IPS-NIHi11 (cell line): ENCODE measurements at places on chromosomes 2 and 18.
A peak's percentile ranks its signal among the peaks of the same experiment; 100 is the strongest.

- no peak for DNase-seq
Observed at GRCh38 chr2:105373344-105373781, 25.5 kb downstream of the FHL2 start.

DNA sequence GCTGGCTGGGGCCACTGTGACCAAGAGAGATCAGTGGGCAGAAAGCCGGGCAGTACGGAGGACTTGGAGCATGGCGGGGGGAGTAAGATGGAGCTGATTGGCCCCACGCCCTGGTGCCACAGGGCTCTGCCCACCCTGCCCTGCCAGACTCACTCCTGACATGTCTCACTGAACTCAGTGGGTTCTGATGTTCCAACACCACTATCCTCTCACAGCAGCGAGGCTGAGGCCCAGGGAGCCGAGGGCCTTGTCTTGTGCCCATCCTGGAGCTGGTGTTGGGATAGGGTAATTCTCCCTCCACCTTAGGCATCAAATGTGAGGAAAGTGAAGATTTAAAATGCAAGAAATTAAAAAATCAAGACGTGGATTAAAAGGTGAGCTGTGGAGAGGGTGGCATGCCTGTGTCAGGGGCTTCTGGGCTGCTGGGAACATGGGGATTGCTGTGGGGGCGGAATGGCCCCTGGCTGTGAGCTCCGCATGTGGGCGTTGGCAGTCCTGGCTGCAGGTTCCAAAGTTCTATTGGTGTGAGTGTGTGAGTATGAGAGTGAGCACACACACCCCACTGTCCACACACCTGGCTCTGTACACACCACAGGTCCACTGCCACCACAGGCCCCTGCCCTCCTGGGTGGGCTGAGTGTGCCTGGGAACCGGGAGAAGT lies 283.5 kb upstream of the HS6ST1 start:
- no peak for DNase-seq

DNA sequence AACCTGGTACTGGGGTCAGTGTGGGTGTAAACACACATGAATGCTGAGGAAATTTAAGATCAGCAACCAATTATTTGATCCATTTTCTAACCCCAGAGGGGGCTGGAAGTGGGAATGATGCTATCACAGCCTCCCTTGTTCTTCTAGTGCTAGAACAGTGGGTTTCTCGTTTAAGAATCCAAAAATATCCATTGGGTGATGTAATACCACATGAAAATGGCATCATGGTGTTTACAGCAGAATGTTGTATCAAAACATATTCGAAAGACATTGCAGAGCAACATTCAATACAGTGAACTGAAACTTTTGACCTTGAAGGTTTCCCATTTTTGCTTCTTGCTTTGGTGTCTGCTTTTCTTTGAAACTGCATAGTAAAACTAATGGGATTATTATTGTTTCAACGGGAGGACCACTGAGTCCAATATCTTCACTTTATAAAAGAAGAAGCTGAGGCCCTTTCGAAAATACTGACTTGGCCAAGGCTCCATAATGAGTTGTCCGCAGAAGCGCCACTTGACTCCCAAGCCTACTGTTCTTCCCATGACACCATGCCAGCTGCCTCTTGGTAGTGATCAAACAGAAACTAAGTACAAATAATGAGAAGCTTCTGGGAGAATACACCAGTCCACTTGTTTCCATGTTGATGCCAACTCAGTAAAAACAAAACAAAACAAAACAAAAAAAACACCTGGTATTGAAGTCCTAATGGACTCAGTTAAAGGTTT lies 106.1 kb downstream of the COLEC12 start:
- DNase-seq = no peak

DNA sequence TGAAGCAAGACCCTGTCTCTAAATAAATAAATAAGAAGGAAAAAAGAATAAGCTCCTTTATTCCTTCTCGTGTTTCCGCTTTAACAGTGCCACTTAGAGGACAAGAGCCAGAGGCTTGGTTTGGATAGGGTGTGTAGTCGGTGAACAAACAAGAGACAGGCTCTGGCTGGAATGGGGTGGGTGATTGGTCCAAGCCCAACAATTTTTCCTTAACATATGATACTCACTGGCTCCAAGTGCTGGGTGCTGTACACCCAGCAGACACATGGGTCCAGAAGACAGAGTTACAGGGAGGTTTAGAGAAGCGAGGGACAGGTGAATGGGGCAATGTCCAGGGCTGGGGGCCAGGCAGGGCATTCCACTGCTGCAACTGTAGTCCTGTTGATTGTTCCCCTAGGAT lies 77.8 kb downstream of the NCAPH start:
- no peak for DNase-seq

DNA sequence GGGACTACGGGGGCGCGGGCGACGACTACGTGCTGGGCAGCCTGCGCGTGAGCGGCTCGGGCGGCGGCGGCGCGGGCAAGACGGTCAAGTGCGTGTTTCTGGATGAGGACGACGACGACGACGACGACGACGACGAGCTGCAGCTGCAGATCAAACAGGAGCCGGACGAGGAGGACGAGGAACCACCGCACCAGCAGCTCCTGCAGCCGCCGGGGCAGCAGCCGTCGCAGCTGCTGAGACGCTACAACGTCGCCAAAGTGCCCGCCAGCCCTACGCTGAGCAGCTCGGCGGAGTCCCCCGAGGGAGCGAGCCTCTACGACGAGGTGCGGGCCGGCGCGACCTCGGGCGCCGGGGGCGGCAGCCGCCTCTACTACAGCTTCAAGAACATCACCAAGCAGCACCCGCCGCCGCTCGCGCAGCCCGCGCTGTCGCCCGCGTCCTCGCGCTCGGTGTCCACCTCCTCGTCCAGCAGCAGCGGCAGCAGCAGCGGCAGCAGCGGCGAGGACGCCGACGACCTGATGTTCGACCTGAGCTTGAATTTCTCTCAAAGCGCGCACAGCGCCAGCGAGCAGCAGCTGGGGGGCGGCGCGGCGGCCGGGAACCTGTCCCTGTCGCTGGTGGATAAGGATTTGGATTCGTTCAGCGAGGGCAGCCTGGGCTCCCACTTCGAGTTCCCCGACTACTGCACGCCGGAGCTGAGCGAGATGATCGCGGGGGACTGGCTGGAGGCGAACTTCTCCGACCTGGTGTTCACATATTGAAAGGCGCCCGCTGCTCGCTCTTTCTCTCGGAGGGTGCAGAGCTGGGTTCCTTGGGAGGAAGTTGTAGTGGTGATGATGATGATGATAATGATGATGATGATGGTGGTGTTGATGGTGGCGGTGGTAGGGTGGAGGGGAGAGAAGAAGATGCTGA lies 1.4 kb downstream of the SOX11 start:
- no peak for DNase-seq

DNA sequence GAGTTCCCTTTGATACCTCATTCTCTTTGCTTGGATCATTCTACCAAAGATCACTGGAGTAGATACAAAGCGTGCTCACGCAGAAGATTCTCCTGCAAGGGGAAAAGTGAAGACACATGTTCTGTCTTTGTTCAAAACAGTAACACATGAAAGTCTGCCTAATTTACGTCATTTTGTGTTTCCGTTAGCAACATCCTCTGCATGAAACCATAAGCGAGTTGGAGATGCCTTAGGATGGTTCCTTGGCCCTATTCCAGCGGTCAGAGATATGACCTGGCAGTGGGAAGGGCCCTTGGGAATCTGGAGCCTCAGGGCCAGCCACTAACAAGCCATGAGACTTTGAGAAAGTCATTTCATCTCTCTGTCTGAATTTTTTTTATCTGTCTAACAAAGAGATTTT lies 180.9 kb upstream of the TWIST2 start:
- no peak for DNase-seq

DNA sequence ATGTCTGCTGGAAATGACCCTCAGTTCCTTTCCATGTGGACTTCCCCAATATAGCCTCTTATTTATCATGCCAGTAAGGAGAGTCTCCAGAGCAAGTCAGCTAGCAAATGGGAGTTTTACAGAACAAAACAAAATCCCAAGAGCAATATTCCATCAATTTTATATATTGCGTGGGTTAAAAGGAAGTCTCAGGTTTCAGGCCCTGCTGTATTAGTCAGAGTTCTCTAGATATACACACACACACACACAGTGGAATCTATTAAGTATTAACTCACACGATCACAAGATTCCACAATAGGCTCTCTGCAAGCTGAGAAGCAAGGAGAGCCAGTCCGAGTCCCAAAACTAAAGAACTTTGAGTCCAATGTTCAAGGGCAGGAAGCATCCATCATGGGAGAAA lies 102.8 kb upstream of the MAP2 start:
- no peak for DNase-seq

DNA sequence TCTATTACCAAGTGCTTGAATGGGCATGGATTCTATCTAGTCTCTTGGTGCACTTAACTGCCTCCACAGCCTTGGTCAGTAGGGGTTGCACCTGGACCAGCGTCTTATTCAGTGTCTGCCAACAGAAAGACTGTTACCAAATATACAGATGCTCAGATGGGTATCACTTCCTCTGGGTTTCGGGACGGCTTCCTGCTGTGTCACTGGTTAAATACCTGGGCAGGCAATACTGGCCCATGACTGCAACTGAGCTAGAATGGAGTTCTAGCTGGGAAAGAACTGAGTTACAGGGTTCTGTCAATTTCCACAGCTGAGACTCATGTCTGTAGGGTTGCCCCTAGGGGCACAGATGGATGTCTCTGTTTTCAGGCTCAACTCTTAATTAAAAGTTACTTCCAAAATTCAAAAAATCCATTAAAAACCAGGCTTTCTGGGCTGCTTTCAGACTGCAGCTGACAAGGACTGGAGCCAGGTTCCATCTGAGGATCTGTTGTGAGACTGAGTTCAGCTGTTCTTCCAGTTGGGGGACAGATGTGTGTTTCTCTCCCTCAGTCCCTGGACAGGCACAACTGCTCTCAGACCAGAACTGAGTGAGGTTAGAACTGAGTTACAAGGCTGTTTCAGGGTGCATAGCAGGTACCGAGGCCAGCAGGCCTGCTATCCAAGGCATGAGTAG lies 789.6 kb upstream of the SLC8A1 start:
- DNase-seq = no peak

GRCh38 chr2:94753466-94753998 lies 117.7 kb upstream of the TEKT4 start:
- no peak for DNase-seq

DNA sequence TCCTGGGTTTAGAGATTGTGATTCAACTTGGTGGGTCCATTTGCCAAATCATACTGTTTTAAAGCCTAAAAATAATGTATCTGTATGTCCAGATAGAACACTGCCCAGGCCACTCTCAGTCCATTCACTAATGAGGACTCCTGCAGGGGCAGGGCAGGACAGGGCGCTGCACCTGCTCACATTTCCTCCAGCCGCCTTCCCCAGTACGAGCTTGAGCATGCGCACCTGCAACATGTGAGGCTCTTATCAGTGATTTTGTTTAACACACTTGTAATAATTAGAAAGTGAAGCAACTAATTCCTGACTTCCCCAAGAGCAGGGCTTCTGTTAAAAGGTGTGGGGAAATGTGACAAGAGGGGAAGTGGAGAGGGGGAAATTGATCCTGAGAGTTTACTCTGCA lies 89.7 kb downstream of the AFF3 start:
- DNase-seq = no peak

GRCh38 chr2:6866275-6866671 lies 566 bp upstream of the CMPK2 start:
- DNase-seq = peak; percentile 48

GRCh38 chr2:240573516-240574385 lies 5.5 kb downstream of the RNPEPL1 start:
- no peak for DNase-seq

DNA sequence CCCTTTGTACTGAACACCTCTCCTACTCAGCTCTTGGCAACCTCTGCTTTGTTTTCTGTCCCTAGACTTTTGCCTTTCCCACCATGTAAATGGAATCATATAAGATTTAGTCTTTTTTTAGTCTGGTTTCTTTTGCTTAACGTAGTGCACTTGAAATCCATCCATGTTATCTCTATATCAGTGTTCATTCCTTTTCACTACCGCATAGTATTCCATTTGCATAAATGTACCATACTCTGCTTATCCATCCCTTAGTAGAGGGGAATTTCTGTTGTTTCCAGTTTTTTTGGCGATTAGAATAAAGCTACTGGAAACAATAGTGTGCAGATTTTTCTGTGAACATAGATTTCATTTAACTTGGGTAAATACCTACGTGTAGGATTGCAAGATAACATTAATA lies 46.4 kb downstream of the GAD1 start:
- no peak for DNase-seq

DNA sequence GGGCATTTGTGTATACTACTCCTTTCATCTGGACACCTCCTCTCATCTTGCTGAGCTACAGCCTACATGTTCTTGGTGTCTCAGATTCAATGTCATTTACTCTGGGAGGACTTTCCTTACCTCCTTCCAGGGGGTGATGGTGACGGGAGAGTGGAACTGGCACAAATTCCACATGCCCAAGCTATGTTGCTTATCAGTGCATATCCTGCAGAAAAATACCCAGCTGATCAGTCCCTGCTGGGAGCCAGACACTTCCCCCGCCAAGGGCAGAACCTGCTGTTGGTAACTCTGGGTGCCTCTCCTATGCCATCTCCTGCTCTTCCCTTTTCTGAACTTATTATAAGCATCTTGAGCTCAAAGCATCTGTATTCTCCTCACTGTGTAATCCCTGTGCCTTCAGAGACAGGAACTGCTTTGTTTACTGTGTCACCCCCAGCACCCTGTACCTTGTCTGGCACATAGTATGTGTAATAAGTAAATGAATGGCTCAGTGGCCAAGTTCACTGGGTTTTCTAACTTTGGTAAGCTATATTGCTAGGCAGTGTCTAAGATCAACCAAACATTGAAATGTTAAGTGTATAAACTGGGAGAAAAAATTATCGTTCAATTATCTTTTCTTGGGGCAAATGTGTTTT lies 87.7 kb upstream of the LPIN2 start:
- DNase-seq = no peak

GRCh38 chr18:57440331-57441070 lies 5.3 kb downstream of the ONECUT2 start:
- no peak for DNase-seq

GRCh38 chr18:25230658-25231326 lies 121.2 kb downstream of the ZNF521 start:
- DNase-seq = no peak

GRCh38 chr2:46284260-46284659 lies 12.9 kb upstream of the EPAS1 start:
- DNase-seq = no peak

DNA sequence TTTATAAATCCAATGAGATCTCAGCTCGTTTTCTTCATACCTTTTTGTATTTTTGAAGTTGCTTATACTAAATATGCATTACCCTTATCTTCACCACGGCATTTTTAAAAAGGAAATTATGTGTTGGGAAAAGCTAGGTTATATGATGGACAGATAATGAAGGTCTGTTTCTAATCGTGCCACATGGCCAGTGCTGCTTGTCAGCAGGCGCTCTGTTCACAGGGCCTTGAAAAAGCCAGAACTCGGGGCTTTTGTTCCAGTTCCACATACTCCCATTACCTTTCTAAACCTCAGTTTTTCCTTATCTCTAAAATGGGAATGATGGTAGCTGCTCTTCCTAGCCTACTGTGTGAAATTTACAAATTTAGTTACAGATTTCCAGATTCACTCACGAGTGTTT lies 42.0 kb downstream of the EPAS1 start:
- DNase-seq = no peak

DNA sequence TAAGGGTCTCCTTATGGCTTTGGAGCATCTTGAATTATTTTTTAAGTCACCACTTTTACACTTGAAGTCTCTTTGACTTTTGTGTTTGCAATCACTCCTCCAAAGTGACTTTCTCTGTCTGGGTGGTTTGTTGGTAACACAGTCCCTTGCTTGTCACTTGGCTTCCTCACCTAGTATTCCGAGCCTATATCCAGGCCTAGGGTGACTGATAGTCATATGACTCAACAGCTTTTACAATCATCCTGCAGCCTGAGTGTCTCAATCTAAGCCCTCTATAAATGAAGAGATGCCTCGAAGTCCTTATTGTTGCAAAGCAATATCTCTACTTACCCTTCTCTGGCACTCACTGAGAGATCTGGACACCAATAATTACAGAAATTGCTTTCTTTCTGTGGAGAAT lies 53.9 kb upstream of the SETBP1 start:
- DNase-seq = no peak
